Activated T-helper 1 cell treated with anti-CD3 and anti-CD28 coated beads, Interleukin-2, amount 50 U/mL, for 16 hours (primary cell): ENCODE measurements at places on chromosomes 16 and 17.

DNA sequence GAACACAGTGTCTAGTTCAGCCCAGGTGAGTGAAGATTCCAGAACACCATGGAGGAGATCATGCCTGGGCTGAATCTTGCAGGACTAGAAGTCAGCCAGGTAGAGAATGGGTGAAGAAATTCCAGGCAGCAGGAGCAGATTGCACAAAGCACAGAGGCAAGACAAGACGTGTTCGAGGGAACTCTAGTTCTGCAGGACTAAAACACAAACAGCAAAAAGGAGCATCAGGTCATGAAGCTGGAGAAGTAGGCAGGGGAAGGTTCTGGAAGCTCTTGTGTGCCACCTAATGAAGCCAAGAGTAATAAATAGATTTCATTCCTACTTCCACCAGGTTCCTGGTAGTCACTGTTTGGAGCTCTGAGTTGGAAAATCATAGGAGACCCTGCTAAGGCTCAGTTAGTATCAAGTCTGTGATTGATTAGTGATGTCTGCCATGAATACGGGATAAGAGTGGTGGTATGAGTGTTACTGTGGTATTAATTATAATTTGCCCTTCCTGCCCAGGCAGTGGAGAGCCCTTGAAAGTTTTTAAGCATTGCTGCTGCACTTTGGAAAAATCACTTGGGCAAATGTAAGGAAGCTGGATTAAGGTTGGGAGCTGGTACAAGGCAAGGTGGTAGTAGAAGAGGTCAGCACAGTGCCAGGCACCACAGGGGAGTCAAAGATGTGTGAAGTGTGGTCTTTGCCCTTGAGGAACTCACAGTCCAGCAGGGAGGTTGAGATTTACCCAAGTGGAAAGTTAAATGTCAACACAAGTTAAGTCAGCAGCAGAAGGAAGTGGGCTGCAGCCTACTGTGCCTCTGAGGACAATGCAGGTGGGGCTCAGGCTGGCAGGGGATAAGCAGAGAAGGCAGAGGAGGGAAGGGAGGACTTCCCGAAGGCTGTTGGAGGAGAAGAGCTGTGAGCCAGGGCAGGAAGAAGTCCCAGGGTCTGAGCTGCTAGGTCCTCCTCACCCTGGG, 13.5 kb upstream of the FOXN1 start:
- no peak for DNase-seq

DNA sequence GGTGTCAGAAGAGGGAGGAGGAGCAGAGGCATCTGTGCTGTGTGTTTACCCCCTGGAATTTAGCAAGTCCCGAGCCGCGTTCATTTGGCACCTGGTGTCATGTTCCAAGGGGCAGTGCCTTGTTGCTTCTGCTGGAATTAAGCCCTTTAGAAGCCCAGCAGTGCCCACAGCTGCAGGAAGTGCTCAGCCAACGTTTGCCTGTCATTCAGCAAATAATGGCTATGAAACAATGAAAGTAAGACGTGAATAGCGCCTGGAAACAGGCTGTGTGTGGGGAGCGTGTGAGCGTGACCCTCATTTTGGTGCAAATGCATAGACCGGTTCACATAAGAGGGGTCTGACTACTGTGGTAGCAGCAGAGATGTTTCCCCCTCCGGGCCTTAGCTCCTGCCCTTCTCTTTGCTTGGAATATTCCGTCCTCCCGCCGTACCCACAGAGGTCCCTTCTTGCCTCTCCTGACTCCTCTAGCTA, 5.8 kb upstream of the ATP2C2 start:
- no peak for DNase-seq

GRCh38 chr17:12429116-12429515, 236.6 kb upstream of the MYOCD start:
- DNase-seq, result no peak

- DNase-seq, result no peak
These were observed 1.3 kb downstream of the METRN start for GRCh38 chr16:716200-716568.

GRCh38 chr16:86960266-86960665, 356.9 kb downstream of the C16orf95 start:
- no peak for DNase-seq

DNA sequence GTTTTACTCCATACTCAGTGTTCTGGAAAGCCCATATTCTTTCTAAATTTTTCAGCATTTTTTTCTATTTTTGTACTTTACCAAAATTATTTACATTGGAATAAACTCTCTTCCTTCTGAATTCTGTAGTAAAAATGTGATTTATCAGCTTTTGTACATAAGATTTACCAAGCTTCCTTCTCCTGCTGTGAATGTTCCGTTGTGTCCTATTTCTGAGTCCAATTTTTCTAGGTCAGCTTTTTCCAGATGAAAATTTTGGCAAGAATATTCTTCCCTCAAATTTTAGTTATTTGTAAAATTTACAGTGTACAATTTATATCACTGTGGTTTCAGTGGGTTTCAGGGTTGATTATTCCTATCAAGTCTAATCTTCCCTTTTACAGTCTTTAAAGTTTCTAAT, 27.5 kb downstream of the ASPA start:
- DNase-seq, result no peak

DNA sequence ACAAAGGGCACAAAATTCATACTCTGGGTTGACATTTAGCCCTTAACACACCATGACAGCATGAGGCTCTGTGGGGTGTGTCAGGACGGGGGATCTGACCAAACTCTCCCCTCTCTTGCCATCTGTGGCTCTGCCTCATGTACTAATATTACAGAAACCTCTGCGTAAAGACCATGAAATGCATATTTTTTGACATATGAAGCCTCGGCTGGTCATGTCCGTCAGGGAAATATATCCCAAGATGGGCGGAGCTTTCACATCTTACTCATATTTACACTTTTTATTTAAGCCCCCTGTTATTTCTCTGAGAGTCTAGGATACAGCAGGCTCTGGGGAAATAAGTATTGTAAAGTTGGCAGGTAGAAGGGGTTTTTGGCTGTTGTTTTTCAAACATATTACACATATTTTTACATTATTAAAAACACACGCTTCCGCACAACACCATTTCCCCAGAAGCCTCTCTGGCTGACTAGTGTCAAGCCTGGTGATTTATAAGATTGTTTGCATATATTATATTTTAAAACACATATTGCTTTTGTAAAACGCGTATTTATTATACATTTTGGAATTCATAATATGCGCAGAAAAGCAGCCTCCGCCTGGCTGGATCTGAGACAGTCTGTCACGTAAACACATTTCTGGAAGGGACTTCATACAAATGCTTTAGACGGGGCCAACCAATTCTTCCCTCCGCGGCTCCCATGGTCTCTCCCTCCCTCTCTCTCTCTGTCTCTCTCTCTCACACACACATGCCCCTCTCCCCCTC, 237.7 kb upstream of the ZFHX3 start:
- no peak for DNase-seq

DNA sequence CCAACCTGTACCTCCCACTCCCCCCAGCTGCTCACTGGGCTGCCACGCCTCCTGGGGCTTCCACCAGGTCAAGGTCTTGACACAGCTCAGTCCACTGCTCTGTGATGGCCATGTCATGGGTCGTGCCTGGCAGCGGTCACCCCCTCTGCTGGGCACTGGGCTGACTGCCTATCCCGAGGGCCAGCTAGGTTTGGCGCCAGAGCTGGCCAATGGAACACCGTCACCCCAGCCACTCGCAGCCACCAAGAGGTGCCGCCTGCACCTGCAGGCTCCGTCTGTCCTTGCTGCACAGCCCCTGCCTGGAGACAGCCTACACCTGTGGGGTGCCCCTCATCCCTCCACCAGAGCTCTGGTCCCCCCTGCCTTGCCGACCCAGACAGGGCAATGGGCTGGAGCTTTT, 4.5 kb upstream of the RAB40C start:
- no peak for DNase-seq

GRCh38 chr16:76946879-76947278, 244.1 kb upstream of the MON1B start:
- DNase-seq, result no peak

DNA sequence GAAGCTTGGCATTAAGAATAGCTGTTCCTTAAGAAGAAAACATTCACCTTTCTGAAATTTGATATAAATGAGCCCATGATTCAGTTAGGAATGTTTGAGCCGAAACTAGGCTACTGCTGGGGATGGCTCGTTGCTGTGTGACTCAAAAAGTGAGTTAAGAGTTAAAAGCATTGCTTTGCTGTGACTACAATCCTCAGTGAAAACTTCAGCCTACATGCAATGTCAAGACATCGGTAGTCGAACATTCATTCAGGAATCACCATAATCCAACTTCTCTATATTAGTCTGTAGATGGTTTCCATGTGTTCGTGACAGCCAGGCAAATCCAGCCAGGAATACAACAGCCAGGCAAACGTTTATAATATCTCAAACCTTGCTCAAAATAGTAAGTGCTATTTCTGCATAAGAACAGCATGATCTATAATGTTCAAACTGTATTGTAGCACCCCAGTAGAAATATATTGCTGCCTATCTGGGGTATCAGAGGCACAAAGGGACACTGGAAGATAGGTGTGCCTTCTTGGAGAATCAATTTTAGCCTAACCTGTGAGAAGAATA, 1225.1 kb downstream of the CDH8 start:
- DNase-seq, result no peak

GRCh38 chr16:19406891-19407491, 10.7 kb upstream of the TMC5 start:
- no peak for DNase-seq

GRCh38 chr17:57090560-57091185, 5.6 kb downstream of the AKAP1 start:
- DNase-seq, result no peak

DNA sequence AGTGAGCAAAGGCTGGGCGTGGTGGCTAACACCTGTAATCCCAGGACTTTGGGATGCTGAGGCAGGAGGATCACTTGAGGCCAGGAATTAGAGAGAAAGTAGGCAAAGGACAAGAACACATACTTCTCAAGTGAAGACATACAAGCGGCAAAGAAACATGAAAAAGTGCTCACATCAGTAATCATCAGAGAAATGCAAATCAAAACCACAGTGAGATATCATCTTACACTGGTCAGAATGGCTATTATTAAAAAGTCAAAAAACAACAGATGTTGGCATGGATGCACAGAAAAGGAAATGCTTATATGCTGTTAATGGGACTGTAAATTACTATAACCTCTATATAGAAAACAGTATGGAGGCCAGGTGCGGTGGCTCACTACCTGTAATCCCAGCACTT, 12.2 kb upstream of the SLX4 start:
- no peak for DNase-seq

- no peak for DNase-seq
These were observed 8.8 kb downstream of the TPSG1 start for GRCh38 chr16:1216296-1216619.

GRCh38 chr17:1124896-1125787, 54.6 kb downstream of the ABR start:
- no peak for DNase-seq

- DNase-seq, result no peak
These were observed 1616.4 kb downstream of the CDH8 start for GRCh38 chr16:60419859-60420258.

- DNase-seq, result no peak
These were observed 1.2 kb downstream of the GSG1L start for GRCh38 chr16:28062261-28062846.

DNA sequence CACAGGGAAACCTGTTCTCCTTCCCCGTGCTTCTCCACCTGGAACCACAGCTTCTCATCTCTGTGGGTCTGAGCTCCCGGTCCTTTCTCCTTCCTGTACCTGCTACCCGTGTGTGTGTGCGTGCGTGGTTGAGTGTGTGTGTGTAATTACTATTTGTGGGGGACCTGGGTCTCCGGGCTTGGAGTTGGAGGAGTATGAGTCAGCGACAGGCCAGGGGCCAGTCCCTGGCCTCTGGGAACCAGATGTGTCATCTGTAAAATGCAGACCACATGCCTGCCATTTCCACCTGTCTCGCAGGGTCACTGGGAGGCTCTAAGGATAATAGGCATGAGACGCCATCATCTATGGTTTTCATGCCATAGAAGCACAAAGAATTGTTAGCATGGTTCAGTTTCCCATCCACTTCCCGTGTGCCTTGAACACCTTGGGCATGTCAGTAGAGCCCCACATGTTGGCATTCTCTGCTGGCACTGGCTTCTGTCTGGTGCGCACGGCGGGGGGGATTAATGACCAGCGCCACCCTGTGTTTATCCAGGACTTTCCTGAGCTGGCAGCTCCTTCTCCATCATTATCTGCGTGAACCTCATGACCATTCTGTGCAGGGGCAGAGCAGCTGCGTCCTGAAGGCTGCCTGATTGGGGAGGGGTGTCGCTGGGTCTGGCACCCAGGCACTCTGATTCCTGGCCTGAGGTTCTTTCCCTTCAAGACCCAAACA, 1.5 kb downstream of the ZNF205 start:
- no peak for DNase-seq

- no peak for DNase-seq
These were observed 441.9 kb downstream of the SOX9 start for GRCh38 chr17:72562615-72563188.

GRCh38 chr17:36665417-36665816, 64.0 kb downstream of the MRM1 start:
- DNase-seq, result no peak

- DNase-seq, result no peak
These were observed 238.9 kb downstream of the HS3ST3B1 start for GRCh38 chr17:14539801-14540200.

- no peak for DNase-seq
These were observed 3.9 kb downstream of the VPS35L start for GRCh38 chr16:19559242-19559910.

- no peak for DNase-seq
These were observed 3.7 kb downstream of the PIGS start for GRCh38 chr17:28567604-28568003.

- DNase-seq, result no peak
These were observed 970.3 kb upstream of the RBFOX1 start for GRCh38 chr16:6362321-6362720.

GRCh38 chr16:79651363-79651762, 50.8 kb upstream of the MAF start:
- DNase-seq, result no peak

DNA sequence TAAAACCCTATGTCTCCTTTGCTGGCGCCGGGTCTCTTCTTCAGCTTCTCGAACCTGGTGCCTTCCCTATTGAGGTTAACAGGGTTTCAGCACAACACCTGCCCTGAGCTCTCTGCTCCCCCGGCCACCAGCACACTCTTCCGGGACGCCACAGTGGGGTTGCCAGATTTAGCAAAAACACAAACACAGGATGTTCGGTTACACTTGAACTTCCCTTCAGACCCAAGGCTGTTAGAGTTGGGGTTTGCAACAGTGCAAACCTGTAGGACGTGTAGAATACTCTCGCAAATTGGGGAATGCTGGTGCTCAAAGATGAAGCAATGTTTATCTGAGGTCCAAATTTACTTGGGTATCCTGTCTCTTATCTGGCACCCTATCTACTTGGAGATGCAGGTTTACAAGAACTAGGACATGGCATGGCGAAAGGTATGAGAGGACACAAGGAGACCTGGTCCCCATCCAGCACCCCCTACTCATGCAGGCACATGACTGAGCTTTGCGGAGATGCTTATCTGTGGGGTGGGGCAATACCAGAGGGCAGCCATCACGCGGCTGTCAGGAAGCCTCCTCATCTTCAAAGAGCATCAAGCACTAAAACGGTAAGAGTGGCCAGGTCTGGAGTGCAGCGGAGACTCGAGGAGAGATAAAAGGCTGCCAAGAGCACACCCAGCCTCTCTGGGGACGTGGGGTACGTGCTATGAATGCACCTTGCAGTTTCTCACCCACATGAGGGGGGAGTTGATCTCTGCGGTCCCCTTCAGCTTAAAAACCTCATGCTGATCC, 52.8 kb downstream of the SDK2 start:
- peak; percentile 15 for DNase-seq
